ENCODE measurements at places on chromosomes 3 and 15.

DNA sequence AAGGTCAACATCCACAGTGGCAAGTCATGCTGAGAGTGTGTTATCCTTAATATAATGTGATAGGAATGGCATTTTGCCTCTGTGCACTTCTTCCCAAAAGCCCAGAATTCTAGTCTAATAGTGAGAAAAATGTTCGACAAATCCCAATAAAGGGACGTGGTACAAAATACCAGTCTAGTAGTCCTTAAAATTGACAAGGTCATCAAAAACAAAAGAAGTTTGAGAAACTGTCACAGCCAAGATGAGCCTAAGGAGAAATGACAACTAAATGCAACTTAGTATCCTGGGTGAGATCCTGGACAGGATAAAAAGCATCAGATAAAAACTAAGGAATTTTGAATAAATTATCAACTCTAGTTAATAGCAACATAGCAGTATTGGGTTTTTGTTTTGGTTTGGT lies 14.4 kb upstream of the ATP13A4 start:
- DNase-seq: no peak

DNA sequence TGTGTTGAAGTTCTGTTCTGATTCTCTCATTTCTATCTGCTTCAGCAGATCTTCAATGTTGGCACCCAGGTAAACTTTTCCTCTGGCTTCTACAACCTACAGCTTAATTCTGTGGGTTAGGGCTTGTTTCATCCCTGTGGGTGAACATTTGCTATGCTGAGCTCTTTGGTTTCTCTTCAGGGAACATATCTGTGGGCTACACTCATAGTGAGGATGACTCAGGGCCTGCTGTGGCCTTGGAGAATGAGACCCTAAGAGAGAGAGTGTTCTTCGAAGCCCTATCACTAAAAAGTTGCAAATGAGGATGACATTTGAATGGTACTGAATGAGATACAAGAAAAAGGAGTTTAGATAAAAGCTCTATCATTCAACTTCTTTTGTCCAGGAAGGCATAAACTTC lies 346.2 kb upstream of the CBLB start:
- DNase-seq: no peak

GRCh38 chr15:69093127-69093526 lies 67.3 kb upstream of the GLCE start:
- DNase-seq: no peak

GRCh38 chr15:57395292-57395691 lies 19.0 kb downstream of the CGNL1 start:
- no peak for DNase-seq

GRCh38 chr15:70597056-70597603 lies 166.2 kb downstream of the UACA start:
- DNase-seq: no peak

DNA sequence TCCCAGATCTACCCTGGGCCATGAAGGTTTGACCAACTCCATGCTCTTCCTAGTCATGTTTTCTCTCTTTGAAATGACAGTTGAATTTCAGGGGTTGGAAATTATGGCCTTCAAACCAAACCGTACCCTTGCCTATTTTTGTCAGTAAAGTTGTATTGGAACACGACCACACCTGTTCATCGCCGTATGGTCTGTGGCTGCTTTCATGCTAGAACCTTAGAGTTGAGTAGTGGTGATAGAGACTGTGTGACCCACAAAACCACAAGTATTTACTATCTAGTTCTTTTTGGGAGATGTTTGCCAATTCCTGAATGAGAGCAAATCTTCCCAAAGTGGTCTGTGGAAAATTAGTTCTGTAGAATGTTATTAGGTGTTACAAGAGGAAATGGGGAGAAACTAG lies 24.0 kb upstream of the STARD5 start:
- no peak for DNase-seq

DNA sequence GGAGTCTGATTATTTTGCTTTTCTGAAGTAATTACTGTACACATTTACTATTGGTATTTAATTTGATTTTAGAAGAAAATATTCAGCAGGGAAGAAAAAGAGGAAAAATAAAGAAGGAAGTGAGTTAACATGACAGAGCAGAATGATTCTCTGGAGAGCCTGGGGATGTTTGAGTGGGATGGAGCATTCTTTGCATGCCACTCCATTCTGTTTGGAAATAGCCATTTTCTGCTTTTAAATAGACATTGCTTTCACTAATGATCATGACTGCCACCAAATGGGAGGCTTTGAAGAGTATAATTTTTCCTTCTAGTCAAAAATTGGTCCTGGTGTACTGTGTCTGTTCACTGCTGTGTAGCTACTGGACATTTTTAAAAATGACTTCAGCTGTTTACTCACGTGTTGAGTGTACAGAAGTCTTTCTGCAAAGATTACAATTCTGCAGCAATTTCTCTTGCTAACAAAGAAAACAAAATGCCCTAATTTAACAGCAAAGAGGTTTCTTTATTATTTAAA lies 196.1 kb downstream of the RYR3 start:
- DNase-seq: no peak

Measured in T-cell (primary cell).